Muscle of arm (tissue), 14 donors: ENCODE measurements at places on chromosomes 7 and 10.

DNA sequence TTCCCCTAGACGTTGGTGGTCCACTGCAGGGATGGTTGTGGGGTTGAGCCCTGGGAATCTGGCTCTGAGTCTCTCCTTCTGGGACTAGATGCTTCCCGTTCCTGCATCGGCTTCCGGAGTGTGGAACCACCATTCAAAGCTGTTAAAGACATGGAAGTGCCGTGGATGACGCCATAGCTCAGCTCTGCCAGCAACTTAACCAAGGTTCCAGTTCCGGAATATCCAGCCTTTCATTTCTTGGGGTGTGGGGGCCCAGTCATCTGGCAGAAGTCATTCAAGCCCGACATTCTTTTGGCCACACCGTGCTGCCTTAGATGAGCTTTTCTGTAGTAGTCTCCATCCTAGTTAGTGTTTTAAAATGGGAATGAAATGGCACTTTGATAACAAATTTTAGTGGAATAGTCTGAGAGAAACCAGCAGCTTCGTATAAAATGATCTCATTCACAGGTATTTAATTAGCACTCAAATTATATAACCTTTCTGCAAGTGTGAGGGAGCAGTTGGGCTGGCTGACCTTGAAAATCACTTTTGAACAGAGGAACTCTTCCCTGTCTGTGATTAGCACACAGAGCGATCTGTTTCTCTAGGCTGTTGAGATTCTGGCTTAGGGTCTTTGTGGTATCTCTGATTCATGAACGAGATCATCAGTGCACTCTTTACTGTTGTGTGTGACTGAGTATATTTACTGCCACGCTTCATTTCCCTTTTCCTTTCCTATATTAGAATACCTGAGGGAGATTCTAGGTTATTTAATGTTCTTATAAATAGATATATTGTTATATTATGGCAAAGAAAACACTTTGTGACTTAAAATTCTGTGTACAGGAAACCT is 19.9 kb downstream of the LMTK2 start:
- no peak for DNase-seq

DNA sequence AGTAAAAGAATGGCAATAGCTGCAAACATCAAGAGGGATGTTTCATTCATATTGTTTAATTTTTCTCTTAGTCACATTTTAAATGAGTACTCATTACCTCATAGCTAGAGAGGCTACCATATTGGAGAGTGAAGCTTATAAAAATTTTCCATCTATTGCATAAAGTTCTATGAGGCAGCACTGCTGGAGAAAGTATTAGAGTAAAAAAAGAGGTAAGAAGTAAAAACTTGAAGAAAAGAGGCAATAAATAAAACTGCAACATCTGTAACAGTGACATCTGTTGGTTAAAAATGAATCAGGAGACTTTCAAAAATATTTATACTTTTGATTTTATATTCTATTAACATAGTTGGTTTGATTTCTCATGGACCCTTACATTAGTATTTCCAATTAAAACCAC is 284.5 kb upstream of the SEMA3D start:
- DNase-seq: no peak

- DNase-seq: no peak
Measured at GRCh38 chr10:11685787-11686218, 56.4 kb upstream of the ECHDC3 start.

GRCh38 chr7:52260046-52260665 is 775.3 kb upstream of the POM121L12 start:
- no peak for DNase-seq

DNA sequence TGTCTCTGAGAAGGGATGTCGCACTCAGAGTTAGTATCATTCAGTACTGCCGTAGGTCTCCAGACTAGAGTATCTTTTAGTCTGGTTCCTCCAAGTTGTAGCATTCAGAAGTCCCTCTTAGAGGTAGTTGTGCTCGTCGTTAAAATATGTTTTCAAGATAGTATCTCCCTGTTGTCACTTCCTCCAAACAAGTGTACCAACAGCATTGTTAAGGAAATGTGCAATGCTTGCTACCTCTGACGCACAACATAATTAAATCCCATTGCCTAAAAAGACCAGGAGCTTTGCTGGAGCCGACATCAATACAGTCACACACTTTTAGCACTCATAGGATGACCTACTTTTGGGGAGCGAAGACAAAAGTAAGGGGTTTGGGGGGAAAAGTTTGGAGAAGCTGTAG is 80.0 kb upstream of the STK17A start:
- no peak for DNase-seq

DNA sequence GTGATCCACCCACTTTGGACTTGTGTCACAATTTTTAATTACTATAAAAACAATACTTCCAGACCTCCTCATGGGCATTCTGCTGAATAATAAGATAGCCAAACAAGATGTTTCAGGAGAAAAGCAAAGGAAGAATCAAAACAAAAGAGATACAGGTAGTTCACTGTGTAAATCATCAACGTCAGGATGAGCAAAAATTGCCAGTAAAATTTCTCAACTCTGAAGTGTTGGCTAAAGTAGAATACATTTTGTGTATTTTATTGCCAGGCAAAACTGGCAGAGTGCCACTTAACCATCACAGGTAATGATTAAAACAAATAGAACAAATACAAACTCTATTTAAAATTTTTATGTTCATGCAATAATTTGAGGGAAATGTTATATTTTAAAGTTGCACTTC is 24.8 kb downstream of the ABCB4 start:
- DNase-seq: no peak
